Stimulated activated CD4-positive, alpha-beta T cell treated with anti-CD3 and anti-CD28 coated beads, Interleukin-4, amount 100 ng/mL, for 1 hour (primary cell): ENCODE measurements at places on chromosomes 16 and 17.

DNA sequence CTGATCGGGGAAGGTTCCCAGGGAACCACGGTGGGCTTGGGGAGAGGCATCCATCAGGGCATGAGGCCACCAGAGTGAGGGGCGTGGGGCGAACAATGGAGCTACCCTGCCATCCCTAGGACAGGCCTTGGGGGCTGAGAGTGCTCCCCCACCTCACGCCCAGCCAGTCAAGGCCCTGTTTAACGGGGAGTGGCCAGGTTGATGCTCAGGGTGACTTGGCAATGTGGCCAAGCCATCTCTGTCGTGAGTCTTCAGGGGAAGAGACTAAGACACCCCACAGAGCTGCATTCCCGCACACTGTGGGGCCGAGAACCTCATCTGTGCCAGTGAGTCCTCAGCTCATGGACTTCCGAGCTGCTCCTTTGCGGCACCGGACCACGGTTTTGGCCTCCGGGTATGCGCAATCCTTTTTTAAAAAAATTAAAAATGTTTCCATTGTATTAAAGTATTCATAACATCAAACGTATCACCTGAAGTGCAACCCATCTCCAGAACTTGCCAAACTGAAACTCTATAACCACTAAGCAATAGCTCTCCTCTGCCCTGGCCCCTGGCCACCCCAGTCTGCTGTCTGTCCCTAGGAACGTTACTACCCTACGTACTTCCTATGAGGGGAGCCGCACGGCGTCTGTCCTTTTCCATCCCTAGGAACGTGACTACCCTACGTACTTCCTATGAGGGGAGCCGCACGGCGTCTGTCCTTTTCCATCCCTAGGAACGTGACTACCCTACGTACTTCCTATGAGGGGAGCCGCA lies 71.8 kb upstream of the DOC2B start:
- DNase-seq = no peak

DNA sequence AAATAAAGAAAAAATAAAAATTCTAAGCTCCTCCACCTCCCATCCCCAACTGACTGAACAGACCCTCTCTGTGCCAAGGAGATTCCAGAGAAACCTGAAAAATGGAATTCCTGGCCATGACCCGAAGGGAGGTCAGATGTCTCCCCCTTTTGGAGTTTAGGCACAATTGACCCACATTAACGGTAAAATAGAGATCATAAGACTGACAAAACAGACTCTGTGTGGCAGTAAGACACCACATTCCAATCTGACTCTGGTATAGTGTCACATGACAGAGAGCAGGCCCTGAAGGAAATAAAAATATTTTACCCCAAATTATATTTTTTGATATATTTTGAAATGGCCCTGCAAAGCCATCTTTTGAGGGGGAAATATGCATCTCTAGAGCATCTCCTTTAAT lies 115.1 kb upstream of the ZKSCAN2 start:
- DNase-seq = no peak

DNA sequence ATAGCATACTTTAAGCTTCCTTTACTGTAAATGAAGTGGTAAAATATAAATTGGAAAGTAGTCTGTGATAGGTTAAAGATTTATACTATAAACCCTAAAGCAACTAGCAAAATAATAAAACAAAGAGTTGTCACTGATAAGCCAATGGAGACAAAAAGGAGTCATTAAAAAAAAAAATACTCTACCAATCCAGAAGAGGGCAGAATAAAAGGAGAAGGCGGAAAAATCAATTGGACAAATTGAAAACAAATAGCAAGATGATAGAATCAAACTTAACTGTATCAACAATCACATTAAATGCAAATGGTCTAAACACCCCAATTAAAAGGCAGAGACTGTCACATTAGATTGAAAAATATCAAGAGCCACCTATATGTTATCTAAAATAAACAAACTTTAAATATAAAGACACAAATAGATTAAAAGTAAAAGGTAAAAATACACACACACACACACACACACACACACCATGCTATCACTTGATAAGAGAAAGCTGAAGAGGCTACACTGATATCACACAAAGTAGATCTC lies 71.8 kb downstream of the CACNG1 start:
- DNase-seq = no peak

GRCh38 chr17:63700528-63701455 lies 867 bp upstream of the LIMD2 start:
- DNase-seq = peak; percentile 54

- peak; percentile 83 for DNase-seq
These were observed 14.4 kb downstream of the HID1 start for GRCh38 chr17:74957935-74958740.

- DNase-seq = no peak
These were observed 8.1 kb upstream of the NLRP1 start for GRCh38 chr17:5592382-5592781.

DNA sequence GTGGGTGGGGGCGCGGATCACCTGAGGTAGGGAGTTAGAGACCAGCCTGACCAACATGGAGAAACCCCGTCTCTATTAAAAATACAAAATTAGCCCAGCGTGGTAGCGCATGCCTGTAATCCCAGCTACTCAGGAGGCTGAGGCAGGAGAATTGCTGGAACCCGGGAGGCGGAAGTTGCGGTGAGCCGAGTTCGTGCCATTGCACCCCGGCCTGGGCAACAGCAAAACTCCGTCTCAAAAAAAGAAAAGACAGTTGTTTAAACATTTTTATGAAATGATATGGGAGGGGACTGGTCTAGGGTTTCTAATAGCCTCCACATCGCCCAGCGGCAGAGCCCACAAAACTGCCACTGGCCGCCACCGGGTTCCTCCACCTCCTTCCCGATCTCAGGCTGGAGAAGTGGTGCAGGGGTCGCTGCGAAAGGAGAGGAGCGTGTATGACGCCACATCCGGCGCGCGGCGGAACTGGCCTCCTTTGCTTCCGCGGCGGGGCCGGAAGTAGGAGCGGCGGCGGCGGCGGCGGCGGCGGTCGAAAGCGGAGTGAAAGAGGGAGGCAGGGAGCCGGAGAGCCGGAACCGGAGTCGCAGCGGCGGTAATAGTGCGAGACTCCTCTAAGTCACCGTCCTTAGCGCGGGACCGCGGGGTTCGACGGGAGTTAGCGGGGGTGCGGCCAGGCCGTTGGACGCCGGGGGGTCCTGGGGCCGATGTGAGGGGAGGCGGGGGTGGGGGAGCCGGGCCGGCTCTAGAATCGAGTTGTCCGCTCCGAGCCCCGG lies at the start of gene PPP4C:
TSS of gene PPP4C (plus strand) at position 492 of the 773 bp plus-strand sequence. CDS start 384 bp downstream, outside the sequence.
- peak; percentile 92 for DNase-seq

DNA sequence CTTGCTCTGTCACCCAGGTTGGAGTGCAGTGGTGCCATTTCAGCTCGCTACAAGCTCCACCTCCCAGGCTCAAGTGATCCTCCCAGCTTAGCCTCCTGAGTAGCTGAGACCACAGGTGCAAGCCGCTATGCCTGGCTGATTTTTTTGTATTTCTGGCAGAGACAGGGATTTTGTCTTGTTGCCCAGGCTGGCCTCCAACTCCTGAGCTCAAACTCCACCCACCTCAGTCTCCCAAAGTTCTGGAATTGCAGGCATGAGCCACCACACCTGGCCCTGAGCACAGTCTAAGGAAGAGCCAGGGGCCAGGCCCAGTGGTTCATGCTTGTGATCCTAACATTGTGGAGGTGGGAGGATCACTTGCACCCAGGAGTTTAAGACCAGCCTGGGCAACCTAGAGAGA lies 21.8 kb upstream of the BCO1 start:
- DNase-seq = no peak

DNA sequence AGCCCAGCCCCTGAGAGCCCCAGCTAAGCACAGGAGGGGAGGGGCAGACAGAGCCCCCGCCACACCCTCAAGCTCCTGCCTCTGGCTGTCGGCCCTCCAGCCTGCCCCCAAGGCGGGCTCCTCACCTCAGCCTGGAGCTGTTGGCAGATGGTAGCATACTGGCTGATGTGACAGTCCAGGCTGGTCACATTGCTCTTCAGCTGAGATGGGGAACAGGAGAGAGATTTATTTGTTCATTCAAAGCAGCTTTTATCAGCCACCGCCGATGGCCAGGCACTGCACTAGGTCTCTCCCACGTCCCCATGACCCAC lies 14.8 kb downstream of the KIF18B start:
- no peak for DNase-seq

GRCh38 chr17:37483311-37484039 lies 6.2 kb upstream of the DUSP14 start:
- no peak for DNase-seq

- no peak for DNase-seq
These were observed 346.2 kb upstream of the TBX2 start for GRCh38 chr17:61053469-61053868.

DNA sequence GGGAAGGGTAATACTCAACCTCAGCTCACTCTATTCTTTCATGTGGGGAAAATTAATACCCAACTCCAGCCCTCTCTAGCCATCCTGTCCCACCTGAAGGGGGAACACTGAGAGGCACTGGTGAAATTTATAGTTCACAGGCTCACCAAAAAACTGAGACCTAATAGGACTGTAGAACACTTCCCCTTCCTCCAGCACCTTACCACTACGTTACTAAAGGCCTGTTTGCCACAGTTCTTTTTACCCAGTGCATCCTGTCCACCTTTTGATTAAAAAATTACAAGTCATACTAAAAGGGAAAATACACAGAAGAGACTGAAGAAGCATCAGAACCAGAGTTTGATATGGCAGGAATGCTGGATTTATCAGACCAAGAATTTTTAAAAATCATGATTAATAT lies 26.0 kb downstream of the DHRS7B start:
- DNase-seq = no peak

GRCh38 chr16:86531191-86531545 lies 20.8 kb downstream of the FOXF1 start:
- no peak for DNase-seq

GRCh38 chr17:73765824-73766563 lies 121.7 kb upstream of the SDK2 start:
- no peak for DNase-seq

DNA sequence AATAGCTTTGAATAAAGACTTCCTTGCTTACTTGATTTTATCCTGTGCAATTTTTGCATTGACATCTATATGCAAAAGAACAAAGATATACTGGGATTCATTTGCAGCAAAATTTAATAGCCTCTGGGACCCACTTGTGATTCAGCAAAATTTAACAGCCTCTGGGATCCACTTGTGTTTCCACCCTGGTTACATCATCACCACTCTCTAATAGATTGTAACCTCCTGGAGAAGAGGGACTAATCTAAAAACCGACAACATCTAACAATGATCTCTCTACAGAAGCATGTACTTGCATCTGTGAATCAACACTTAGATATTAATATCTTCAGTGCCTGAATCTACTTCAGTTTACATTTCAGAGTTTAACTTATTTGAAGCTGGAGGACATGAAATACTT lies 202.0 kb upstream of the CPHXL start:
- DNase-seq = no peak

DNA sequence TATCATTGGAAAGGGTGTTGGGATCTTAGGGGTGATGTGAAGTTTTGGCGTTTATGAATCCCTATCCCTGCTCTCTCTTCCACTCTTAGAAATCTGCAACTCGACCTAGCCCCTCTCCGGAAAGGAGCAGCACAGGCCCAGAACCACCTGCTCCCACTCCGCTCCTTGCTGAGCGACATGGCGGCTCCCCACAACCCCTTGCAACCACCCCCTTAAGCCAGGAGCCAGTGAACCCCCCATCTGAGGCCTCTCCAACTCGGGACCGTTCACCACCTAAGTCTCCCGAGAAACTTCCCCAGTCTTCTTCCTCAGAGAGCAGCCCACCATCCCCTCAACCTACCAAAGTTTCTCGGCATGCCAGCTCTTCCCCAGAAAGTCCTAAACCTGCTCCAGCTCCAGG lies 9.0 kb downstream of the SRRM2 start:
- DNase-seq = no peak

DNA sequence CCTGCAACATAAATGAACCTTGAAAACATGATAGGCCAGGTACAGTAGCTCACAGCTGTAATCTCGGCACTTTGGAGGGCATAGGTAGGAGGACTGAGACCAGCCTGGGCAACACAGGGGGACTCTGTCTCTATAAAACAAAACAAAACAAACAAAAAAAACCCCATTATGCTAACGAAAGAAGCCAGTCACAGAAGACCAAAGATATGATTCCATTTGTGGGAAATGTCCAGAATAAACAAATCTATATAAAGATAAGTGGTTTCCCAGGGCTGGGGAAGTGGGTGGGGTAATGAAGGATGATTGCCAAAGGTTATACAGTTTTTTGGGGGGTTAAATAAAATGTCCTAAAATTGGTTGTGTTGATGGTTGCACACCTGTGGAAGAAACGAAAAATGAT lies 36.5 kb upstream of the SIAH1 start:
- DNase-seq = no peak

DNA sequence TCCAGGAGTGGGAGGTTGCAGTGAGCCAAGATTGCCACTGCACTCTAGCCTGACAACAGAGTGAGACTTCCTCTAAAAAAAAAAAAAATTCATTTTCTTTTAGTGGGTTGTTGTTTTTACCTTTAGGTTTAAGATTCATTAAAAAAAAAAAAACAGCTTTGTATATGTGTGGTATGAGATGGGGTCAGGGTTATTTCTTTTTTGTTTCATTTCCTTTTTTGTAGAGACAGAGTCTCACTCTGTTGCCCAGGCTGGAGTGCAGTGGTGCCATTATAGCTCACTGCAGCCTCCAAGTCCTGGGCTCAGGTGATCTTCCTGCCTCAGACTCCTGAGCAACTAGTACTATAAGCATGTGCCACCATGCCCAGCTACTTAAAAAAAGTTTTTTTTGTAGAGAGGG lies 47.0 kb downstream of the BCAS3 start:
- no peak for DNase-seq
